ENCODE measurements at places on chromosomes 11 and 22.

- DNase-seq = no peak
Measured at GRCh38 chr11:77040889-77041288, 6.7 kb downstream of the B3GNT6 start.

DNA sequence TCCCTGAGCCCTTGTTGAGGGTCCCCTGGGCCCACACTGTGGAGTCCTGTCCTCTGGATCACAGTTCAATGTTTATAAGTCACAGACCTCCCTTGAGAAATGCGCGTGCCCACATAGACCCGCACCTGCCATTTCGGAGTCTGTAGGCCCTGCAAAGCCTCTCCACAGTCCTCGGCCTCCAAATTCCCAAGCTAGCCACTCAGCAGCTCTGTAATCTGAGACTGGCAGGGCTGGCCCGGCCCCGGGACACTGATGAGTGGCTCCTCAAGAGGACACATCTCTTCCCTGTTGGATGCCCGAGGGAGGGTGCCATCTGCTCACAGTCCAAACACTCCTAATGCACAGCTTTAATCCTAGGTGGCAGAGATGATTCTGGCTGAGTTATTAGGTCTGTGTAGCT, 39.1 kb downstream of the B3GAT1 start:
- DNase-seq = no peak

GRCh38 chr11:26575946-26576345, 3.9 kb upstream of the MUC15 start:
- no peak for DNase-seq

- DNase-seq = peak; percentile 5
Measured at GRCh38 chr11:86395061-86395551, 20.4 kb downstream of the CCDC81 start.

- no peak for DNase-seq
Measured at GRCh38 chr11:120694726-120695125, 183.2 kb downstream of the GRIK4 start.

GRCh38 chr11:75355051-75355450, 3.6 kb upstream of the ARRB1 start:
- no peak for DNase-seq

- no peak for DNase-seq
Measured at GRCh38 chr11:45593992-45594391, 71.4 kb downstream of the CHST1 start.

GRCh38 chr11:111081021-111081511, 164.5 kb upstream of the POU2AF2 start:
- no peak for DNase-seq

- no peak for DNase-seq
Measured at GRCh38 chr11:75369560-75370255, 18.2 kb upstream of the ARRB1 start.

DNA sequence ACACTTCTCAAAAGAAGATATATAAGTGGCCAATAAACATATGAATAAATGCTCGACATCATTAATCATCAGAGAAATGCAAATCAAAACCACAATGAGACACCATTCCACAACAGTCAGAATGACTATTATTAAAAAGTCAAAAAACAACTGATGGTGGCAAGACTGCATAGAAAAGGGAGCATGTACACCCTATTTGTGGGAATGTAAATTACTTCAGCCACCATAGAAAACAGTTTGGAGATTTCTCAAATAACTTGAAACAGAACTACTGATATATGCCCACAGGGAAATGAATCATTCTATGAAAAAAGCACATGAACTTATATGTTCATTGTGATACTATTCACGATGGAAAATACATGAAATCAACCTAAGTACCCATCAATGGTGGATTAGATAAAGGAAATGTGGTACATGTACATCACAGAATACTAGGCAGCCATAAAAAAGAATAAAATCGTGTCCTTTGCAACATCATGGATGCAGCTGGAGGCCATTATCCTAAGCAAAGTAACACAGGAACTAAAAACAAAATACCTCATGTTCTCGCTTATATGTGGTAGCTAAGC, 42.4 kb downstream of the GLYATL2 start:
- no peak for DNase-seq

- DNase-seq = no peak
Measured at GRCh38 chr11:68349461-68350249, 37.3 kb downstream of the LRP5 start.

DNA sequence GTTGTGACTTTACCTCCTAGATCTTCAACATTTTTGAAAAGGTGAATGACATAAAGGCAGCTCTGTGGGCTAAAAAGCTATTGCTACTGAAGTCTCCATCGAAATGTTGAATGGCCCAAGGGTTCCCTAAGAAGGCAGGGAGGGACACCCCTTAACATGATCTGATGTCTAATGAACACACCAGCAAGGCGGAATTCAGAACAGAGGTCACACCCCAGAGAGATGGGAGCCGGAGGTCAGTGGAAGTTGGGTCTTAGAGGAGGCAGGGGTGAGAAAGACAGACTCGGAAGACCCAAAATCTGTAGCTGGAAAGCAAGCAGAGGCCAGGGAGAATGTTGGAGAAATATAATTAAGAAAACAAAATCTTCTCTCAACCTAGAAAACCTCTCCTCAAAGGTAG, 79.0 kb downstream of the TRIM29 start:
- DNase-seq = no peak

GRCh38 chr11:116576526-116576925, 196.3 kb downstream of the BUD13 start:
- DNase-seq = peak; percentile 18

DNA sequence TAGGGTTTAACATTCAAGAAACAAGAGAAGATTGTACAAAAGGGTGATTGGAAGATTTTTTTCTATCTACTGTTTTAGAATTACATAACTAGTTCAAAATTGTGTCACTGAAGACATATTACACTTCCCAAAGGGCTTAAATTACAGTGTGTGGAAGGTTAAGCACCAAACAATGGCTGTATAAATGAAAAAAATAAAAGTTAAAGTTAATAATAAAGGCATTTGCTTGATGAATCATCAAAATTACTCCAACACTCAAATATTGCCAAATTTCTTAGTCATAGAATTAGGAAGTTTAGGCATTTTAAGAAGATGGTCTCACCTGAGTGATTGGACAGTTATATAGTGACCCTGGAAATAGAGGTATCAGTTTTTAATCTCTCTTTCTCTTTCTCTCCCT, 227.6 kb upstream of the CARD18 start:
- no peak for DNase-seq

DNA sequence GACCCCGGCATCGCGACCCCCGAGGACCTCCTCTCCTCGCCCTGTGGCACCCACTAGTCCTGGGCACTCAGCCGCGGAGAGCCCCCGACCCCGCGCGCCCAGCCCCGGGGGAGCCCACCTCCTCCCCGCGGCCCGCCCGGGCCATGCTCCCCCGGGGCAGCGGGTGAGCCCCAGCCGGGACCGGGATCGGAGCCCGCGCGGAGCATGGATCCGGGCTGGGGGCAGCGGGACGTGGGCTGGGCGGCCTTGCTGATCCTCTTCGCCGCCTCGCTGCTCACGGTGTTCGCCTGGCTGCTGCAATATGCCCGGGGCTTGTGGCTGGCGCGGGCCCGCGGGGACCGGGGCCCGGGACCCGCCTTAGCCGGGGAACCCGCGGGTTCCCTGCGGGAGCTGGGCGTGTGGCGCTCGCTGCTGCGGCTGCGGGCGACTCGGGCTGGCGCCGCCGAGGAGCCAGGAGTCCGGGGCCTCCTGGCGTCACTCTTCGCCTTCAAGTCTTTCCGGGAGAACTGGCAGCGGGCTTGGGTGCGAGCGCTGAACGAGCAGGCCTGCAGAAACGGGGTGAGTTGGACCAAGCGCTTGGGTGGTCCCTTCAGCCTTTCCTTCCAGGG, 498 bp downstream of the C2CD2L start:
- peak; percentile 31 for DNase-seq

DNA sequence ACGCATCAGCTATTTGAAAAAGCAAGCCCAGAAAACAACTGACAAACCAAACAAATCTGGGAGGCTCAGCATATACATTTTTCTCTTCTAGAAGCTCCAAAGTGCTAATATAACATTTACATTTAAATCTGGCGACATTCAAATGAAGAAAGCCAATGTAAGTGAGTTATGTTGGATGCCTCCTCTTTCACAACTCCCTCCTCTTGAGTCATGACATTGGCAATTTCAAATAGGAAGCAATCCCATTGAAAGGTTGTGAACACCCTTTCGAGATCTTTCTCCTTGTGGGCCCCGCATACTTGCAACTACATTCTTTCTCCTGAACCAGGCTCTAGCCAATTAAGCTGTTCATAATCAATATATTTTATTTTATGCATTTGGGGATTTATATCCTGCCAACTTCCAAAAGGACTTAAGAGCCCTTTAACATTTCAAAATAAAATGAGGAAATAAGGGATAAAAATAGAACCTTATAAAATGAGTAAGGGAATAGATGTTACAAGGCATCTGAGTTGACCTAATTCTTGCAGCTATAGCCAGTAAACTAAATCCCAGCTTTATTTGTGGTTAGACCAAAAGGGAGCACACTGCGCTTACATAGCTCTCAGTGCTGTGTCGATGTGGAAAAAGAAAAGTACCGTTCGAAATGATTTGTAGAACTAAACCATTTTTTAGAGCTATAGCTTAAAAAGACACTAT, 129.5 kb upstream of the SESN3 start:
- DNase-seq = no peak

DNA sequence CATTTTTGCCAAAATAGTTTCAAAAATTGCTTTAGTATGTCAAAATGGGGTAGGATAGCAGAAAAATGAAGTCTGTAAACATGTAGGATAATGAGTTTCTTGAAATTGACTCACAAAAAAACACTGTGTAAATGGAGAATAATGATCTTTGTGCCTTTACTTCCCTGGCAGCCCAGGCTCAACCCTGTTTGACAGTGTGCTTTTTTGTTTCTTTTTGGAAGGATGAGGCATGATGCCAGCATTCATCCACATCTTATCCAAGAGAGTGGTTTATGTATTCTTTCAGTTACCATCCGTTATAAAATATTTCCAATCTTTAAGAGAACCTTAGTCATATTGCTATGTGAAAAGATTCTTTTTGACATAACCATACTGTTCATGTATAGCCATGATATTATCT, 70.6 kb downstream of the ARHGAP42 start:
- no peak for DNase-seq

DNA sequence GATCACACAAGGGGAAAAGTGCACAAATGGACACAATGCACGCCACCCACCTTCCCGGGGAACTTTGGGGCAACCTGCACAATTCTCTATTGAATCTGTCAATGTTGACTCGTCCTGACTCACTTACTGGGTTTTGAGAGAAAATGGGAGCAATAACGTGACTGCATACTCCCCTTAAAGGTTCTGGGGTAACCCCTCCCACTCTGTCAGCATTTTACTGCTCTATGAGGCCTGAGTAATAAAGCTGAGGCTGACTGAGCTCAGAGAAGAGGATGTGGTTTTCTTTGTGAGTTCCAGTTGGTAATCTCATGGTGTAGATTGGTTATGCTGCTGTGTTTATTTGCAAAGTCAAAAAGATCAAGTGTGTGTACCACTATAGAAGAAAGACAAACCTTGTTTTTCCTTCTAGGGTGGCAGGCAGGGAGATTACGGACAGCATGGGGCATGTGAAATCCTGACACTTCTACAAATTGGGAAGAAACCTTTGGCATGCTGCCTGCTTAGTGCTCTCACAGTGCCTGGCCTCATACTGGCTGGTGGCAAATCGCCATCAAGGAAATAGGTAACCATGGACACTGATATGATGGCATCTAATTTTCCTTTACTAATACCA, 16.1 kb upstream of the APOA1 start:
- DNase-seq = peak; percentile 91

DNA sequence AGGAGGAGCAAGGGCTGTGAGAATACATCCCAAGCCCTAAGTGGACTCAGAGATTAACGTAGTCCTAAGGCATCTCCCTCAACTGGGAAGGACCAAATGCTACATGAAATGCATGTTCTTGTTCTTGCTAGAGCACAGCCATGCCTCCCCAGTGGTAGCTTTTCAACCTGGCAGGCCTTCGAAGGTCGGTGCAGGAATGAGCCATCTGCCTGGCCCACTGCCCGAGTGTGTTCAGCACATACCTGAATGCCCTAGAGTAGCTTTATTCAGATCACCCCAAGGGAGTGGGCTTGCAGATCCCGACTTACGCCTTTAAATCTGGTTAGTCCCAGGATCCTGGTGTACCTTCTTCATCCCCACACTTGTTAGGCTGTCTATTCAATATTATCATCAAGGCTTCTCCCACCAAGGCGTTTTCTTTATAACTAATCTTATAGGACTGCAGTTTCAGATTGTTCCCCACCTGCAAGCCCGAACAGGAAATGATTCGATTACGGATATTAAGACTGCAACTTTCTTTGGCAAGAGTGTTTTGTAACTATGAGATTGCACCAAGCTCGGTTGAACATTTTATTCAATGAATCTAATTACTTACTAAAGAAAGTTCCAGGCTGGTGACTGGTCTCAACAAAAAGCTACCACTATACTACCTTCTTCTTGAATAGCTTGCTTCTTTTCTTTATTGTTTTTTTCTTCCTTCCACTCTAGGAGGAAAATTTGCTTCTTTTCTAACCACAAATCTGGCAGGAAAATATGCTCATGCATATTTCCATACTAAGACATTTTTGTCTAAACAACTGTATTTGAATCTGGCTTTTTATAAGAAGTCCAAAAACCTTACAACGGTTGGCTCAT, 115.6 kb downstream of the SGSM3 start:
- DNase-seq = peak; percentile 22

DNA sequence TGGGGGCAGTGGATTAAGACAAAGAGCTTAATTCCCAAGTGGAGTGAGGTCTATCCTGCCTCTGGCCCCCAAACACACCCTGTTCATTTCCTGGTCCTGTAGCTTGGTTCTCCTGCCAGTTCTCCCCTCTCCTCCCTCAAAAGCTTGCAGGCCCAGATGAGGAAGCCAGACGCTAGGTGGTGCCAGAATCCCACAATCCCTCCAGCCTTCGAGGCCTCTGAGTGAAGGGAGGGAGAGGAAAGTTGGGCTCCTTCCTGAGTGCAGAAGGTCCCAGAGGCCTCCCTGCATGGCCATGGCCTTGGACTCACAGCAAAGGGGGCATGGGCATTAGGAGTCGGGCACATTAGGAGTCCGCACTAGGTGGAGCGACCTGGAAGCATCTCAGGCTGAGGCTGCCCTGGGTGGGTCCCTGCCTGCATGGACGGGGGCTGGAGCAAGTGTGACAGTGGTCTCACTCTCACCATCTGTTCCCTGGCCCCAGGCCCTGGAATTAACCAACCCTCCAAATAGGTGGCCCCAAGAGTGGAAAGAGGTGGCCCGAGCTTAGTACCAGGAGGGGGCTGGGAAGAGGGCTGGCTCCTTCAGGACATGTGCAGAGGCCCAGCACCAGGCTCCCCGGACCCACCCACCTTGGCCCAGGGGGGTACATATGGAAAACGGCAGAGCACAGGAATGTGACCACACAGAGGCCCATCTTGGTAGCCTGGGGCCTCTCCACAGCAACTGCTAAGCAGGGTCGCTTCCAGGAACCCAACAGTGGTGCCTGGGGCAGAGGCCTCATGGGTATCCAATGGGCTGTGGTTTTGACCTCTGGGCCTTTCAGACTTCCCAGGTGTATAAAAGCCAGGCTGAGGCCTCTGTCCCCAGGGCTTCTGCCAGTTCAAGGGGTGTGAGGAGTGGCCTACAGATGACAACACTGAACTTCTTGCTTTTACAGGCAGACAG, 5.2 kb downstream of the FXYD2 start:
- DNase-seq = peak; percentile 59

- no peak for DNase-seq
Measured at GRCh38 chr11:68810164-68810563, 31.6 kb downstream of the CPT1A start.

Measured in AG08395 (cell line).